ENCODE measurements at places on chromosomes 11 and 22.

DNA sequence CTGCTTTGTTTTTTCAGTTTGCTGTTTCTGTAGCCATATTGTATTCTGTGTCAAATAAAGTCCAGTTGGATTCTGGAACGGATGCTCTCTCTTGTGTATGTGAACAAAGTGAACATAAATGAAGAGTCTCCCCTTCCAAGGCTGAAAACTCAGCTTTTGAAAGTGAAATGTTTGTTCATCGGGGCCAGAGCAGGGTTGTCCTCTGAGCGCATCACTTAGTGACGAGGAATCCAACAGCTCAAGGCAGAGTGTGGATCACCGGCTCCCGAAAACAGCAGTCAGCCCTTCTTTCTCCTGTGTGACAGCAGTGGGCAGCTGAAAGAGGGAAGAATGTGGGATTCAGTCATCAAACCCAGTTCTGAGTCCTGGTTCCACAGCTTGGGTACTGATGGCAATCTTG lies 21.4 kb downstream of the RBX1 start:
- DNase-seq = no peak

- no peak for DNase-seq
Measured at GRCh38 chr22:30314915-30315314, 11.8 kb downstream of the TBC1D10A start.

GRCh38 chr11:1168721-1169161 lies 11.0 kb downstream of the MUC5AC start:
- no peak for DNase-seq

DNA sequence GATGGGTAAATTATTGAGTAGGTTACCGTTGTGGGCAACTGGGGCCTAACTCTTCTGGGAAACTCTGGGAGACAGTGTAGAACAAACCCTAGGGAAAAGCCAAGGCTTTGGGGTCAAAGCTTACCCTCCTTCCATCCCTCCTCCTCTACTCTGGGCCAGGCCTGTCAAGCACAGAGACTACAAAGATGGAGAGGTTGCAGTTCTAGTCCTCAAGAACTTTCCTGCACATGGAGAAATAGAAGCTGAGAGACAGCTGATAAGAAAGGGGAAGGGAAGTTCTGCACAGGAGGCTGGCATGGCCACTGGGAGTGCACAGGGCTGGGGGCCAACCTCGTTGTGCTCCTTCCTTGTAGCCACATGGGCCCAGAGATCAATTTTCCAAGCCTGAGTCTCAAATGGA lies 67.2 kb upstream of the ALX4 start:
- DNase-seq = no peak

DNA sequence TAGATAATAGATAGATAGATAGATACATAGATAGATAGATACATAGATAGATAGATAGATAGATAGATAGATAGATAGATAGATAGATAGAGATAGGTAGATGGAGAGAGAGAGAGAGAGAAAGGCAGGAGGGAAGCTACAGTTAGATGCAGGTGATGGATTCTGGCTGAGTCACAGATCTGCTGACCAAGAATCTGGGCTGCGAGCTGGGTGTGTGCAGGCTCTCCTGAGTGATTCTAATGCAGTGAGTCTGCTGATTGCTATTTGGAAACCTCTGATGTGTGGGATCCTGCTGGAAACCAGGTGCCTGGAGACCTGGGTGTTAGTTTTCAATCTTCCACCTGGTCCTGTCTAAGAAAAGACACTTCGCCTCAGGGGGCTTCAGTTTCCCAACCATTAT lies 1441.8 kb downstream of the TBC1D22A start:
- DNase-seq = no peak

DNA sequence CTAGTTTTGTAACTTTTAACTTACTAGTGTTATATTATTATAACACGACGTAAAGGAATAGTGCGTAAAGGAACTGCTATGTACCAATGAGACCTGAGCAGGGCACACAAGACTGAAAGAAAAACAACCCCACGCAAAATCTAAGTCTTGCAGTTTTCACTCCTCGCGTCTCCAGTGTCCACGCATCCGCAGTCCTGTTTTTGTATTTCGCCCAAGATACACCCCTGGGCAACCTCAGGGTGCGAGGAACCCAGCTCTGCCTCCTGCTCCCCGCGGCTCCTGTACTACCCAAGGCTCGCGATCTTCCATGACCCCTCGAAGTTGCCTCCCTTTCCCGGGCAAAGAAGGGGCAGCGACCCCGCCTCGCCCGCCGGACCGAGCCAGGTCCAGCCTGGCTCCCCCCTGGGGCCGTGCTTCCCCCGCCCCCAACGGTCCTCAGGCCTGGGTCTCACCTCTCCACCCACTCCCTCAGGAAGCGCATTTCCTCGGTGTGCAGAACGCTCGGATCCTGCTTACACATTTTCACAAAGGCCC lies 393 bp downstream of the ST13 start:
- DNase-seq = no peak

- no peak for DNase-seq
Measured at GRCh38 chr11:76792505-76793264, 9.5 kb downstream of the TSKU start.

DNA sequence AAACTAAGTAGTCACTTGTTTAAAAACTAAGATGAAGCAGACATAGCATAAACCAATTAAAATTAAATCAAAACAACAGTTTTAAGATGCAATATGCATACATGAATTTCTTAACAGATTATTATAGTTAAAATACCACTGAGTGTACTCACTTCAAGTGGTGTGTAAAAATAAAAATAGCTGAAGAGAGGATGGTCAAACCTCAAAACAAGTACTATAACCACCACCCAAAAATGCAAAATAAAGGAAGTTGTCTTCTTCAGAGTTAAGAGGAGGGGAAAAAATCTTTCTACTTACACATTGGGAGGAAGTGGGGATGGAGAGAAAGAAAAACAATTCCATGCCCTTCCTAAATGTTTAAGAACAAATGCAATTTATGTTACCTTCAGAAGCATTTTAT lies 31.9 kb downstream of the RRAS2 start:
- DNase-seq = no peak

- DNase-seq = no peak
Measured at GRCh38 chr11:73614591-73614990, 16.7 kb upstream of the FAM168A start.

DNA sequence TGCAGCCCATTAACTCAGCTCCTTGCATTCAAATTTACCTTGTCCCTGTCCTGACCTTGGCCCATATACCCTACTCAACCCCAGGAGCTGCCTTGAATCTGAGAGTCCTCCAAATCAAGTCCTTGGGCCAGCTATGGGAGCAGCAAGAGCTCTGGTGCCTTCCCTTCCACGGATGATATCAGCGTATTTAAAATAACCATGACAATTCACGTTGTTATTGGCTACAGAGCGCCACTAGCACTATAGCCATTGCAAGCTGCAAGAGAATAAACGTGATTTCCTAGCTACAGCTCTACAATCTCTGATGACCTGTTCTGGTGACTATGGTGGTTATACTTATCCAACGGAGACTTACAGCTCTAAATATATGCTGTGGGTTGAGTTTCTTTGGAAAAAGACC lies 357.8 kb downstream of the LARGE1 start:
- no peak for DNase-seq

- no peak for DNase-seq
Measured at GRCh38 chr11:60783141-60783484, 2.0 kb upstream of the MS4A10 start.

GRCh38 chr11:73149105-73149504 lies 7.0 kb upstream of the FCHSD2 start:
- DNase-seq = no peak

DNA sequence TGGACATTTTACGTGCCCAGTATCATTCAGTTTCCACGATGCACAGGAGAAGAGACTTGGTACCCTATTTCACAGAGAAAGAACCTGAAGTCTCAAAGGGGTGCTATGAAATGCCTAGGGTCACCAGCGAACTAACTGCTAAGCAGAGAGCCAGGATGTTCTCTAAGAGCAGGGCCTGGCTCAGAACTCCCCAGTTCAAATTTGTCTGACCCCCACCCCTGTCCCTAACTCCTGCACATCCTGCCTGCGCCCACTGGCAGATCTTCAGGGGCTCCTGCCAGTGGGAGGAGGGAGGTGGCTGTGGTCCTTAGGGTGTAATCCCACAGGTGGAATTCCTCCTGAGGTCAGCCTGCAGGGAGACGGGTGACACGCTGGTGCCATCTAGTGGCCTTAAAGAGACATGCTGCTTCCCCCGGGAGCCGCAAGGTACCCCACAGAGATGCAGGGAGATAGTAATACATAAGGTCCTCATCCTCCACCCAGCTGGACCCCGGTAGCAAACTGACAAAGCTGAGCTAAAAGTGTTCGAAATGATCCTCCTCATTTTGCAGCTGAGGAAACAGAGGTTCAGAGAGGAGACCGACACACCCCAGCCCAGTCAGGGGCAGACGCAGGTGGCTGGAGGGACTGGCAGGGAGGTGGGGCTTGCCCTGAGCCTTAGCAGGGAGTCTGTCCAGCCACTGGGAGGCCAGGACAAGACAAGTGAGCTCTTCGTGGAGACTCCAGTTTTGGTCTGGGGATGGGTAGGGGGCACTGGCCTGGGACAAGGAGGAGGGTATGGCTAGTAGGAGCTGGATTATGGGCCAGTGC lies 34.1 kb downstream of the MB start:
- peak; percentile 10 for DNase-seq

- peak; percentile 29 for DNase-seq
Measured at GRCh38 chr22:40247976-40248375, 70.3 kb downstream of the TNRC6B start.

GRCh38 chr11:12827929-12828812 lies 153.9 kb downstream of the TEAD1 start:
- no peak for DNase-seq

- no peak for DNase-seq
Measured at GRCh38 chr22:37213218-37213855, 1.1 kb upstream of the SSTR3 start.

- DNase-seq = no peak
Measured at GRCh38 chr11:562046-562645, 1.4 kb downstream of the RASSF7 start.

DNA sequence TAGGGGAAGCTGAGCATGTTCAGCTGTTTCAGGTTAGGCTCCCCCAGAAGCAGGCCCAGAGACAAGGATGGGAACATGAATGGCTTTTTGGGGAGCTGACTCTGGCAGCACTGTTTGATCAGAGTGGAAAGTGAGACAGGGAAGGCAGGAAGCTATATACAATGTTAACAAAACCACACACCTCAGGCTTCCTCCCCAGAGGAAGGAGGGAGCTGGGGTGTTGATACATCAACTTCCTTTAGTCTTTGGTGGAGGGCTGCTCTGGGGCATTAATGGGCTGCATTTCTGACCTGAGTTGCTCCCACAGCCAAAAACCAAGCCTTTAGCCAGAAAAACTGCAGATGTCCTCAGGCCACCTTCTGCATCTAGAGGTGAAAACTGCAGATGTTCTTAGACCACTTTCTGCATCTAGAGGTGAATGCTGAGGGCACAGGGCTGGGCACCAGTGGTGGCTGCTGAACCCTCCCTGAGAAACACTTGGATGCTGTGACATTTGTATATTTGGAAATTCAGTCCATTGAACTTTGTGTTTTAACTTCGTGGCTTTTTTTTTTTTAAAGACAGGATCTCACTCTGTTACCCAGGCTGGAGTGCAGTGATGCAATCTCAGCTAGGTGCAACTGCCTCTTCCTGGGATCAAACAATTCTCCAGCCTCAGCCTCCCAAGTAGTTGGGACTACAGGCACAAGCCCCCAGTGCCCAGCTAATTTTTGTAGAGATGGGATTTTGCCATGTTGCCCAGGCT lies 49.9 kb downstream of the KIAA1671 start:
- DNase-seq = no peak

- DNase-seq = no peak
Measured at GRCh38 chr11:17116117-17116516, 38.6 kb upstream of the RPS13 start.

DNA sequence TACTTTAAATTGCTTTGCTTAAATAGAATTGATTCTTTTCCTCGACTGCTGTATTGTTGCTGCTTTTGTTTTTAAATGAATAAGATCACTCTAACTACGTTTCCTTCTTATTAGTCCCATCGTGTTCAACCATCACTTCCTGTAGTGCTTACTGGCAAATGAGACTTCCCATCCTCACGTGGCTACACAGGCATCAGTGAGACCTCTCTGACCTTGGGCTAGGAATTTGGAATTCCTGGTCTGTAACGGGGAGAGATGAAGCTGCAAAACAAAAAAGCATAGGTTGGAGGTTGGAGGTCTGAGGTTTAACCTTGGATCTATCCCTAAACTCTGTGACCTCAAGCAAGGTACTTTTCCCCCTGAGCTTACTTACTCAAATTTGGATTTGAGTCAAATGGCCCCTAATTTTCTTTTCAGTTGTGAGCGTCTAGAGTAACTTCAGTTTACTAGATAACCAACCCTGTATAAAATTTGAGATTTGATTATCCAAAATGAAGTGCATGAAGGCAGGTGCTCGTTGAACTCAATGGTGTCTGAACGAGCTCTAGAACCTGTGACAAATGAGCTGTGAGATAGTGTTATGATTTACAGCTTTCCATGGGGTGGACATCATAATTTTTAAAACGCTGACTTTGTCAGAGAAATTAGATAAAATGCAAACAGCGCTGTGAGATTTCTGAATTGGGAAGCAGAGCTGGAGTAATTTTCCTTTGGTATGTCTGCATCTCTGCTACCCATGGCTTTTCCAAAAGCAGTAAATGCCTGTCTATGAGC lies 151.2 kb downstream of the DBX1 start:
- no peak for DNase-seq

DNA sequence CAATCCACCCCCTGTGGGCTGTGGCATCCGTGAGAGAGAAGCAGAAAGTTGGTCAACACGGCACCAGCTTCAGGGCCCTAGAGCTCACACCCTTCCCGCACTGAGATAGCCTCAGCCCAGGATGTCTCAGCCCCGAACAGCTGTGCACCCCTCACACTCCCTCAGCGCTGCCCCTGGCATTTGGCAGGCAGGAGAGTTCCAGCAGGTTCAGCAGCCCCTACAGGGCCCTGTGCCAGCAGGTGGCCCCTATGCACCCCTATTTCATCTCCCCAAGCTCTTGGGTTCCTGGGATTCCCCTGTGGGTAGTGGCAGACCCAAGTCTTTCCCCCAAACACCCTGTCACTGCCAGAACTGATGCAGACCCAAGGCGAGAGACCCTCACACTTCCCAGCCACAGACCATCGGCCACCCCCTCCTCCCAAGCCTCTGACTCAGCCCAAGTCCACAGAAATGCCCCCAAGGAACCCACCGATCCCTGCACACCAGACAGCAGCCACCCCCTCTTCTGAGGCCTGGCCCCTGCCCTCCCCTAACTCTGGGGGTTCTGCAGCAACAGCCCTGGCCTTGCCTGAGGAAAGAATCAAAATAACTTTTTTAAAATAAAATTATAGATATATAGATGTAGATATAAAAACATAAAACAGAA lies 183.6 kb downstream of the IGLL1 start:
- no peak for DNase-seq

All from stimulated activated CD8-positive, alpha-beta memory T cell treated with anti-CD3 and anti-CD28 coated beads, Interleukin-15, amount 100 ng/mL, for 1 hour (primary cell).